ENCODE measurements at places on chromosomes 7 and 10.

DNA sequence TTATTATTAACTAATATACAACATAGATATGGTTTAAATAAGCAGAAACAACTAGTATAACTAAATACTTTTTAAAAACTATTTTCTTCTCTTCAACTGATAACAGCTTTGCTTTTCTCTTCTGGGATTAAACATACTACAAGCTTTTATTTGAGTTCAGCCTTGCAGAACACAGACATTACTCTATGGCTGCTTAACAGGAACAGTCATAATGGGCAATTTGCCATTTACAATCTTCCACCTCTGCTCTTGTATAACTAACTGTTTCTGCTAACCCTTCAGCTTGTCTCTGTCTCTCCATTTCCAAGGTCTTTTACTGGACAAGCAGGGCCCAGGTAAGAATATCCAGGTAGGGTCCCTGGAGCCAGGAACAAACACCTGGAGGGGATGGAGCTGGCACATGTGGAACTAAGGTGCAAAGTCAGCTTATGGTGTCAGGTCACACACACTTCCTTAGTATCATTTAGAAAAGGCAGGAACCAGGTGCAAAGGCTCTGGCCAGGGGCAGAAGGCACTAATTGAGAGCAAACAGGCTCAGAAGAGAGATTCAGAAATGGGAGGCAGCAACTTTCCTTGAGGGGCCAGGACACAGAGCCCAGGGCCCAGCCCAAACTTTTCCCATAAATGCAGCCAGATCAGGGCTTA lies 93.1 kb downstream of the STRA8 start:
- DNase-seq = no peak

DNA sequence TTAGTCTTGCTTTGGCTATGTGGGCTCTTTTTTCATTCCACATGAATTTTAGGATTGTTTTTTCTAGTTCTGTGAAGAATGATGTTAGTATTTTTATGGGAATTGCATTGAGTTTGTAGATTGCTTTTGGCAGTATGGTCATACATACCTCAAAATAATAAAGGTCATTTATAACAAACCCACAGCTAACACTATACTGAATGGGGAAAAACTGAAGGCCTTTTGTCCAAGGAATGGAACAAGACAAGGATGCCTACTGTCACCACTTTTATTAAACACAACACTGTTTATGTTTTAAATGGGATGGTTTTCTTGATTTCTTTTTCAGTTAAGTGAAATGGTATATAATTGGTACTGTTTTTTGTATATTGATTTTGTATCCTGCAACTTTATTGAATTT lies 84.3 kb downstream of the CCDC7 start:
- DNase-seq = no peak

DNA sequence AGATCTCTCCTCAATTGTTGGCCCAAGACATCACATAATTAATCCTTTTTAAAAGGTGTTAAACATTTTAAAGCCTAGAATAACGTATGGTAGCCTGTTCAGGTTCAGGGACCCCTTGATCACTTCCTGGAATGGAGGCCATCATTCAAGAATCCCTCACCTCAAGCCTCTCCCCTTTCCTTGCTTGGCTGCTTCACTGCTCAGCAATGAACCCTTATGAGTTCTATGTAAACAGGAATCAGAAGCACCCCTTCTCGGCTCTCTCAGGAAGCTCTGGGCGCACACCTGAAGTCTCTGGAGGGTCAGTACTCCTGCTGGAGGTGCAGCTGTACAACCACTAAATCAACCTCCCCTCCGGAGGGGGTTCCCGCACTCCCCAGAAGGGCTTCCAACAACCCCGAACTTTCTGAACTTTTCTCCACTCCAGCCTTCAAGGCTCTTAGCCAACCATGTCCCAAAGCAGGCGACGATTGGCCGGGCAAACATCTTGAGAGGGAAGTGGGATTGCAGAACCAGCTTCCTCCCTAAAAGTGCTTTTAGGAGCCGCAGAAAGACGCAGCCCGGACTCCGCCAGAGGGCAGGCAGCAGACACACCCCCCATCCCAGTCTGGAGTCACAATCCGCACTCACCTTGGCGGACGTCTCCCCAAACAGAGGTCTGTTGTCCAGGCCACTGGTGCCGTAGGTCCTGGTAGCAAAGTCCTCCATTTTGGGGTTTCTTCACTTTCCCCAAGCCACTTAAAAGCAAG lies 562 bp downstream of the TMEM243 start:
- peak; percentile 12 for DNase-seq

GRCh38 chr7:31338706-31339105 lies 1.8 kb downstream of the NEUROD6 start:
- no peak for DNase-seq

DNA sequence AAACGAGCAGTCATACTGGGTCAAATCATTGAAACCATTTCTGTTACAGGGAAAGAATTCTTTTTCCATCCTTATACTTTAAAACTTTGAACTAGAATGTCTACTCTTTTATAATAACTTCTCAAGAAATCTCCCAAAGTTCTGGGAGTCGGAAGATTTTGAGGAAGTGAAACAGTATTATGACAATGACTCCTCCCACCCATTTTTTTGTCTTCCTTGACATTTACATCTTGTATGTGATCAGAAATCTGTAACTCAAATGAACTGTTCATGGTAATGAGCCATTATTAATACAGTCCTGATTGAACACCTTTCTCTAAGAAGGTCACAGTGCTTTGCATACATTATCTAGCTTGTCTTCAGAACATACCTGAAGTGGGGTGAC lies 227.4 kb downstream of the CELF2 start:
- DNase-seq = no peak

DNA sequence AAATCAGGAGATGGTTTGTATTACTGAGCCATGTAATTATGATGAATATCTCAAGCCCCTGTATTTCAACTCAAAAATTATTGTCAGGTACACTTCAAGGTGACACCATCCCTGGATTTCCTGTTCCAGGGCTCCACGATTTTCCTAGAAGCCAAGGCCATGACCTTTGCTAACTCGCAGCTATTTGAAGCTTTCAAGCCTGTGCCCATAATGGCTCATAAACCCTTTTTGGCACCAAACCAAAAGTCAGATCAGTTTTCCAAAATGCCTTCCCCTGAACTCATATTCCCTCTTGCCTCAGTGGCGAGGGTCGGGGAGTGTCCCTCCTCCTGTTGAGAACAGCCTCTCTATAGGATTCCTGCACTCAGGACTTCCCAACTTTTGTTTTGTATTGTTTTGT lies 70.8 kb downstream of the HIP1 start:
- DNase-seq = no peak

DNA sequence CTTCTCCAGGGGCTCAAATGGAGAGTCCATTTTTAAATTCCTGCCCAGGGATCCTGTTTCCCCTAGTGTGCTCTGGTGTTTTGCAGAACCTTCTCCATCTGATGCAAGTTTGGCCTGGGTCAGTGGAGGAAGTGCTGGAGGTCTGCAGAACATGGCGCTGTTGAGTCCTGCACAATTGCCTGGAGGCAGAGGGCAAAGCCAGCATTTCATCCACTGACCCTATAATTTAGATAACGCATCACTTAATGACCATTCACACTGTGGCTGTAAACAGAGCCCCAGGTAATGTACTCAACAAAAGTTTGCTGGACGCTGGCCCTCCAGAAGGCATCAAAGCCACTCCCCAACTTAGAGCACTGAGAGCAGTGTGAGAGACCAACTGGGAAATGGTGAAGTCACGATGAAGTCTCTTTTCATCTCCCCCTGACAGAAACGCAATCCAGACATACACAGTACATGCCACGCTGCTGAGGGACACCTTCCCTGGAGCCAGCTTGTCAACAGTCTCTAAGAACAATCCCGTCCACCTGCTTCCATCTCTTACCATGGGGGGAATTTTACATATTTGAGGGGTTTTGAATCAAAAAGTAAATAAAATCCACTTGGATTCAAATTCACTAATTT lies 13.4 kb downstream of the C10orf71 start:
- no peak for DNase-seq

- no peak for DNase-seq
These were observed 395.4 kb upstream of the NFE2L3 start for GRCh38 chr7:25756601-25757000.

- DNase-seq = no peak
These were observed 113.3 kb upstream of the CREB5 start for GRCh38 chr7:28298870-28299518.

DNA sequence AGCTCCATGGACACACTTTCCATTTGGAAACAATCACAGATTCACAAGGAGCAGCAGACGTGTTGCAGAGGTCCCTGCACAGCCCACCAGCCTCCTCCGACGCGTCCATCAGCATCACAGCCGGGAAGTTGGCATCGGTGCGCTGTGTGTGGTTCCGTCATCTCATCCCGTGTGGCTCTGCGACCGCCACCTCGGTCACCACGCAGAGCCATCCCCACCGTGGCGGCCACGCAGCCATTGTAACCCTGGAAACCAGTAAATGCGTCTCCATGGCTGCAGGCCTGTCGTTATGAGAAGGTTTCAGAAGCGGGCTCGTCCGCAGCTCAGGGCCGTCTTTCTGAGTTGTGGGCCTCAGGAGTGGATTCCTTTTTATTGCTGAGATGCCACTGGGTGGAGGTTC lies 36.0 kb downstream of the FOXK1 start:
- DNase-seq = no peak

DNA sequence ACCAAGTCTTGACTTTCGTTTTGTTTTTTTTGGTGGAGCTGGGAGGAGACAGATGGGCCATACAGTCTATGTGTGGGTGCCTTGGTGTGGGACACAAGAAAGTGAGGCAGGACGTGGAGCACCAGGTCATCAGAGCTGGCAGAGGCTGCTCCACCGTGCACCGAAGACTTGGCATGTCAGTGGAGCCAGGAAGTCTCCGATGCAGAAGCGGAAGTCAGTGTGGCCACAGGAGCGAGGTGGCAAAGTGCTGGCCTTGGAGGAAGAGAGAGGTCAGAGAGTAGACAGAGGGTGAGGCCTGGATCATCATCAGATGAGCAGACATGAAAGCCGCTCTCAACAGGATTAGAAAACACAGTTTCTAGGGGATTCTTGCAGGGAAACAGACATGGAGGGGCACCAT lies 116.8 kb downstream of the MGMT start:
- no peak for DNase-seq

DNA sequence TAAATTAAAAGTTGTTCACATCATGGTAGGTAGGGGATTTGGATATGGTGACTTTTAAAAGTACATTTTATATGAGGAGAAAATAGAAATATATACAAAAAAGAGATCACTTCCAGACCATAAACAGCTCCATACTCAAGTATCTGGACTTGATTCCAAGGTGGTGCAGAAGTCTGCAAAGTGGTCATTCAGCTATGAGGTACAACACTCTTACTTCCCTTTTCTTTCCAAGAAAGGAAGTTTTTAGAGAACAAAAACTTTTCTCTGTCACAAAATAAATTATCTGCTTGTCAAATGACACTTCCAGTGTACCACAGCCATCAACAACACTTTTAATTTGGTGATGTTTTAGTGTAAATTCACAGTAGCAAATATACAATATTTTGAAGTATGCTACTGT lies 1013.5 kb downstream of the GATA3 start:
- no peak for DNase-seq

- no peak for DNase-seq
These were observed 727.3 kb downstream of the AUTS2 start for GRCh38 chr7:70325509-70326101.

- no peak for DNase-seq
These were observed 667 bp upstream of the TMEM120A start for GRCh38 chr7:75995052-75995471.

DNA sequence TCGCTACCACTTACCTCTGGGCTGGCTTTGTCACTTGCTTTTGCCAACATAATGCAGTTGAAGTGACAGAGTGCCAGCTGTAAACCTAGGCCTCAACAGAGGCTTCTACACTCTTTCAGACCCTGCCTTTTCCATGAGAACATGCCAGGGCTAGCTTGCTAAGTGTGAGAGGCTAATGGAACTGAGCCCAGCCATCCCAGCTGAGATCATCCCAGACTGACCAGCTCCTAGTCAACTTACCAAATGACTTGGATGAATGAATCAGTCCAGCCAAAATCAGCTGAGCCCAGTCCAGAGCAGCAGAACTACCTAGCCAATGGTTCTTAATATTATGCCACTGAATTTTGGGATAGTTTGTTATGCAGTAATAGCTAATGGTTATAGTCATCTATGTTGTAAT lies 34.7 kb upstream of the MKLN1 start:
- DNase-seq = no peak

DNA sequence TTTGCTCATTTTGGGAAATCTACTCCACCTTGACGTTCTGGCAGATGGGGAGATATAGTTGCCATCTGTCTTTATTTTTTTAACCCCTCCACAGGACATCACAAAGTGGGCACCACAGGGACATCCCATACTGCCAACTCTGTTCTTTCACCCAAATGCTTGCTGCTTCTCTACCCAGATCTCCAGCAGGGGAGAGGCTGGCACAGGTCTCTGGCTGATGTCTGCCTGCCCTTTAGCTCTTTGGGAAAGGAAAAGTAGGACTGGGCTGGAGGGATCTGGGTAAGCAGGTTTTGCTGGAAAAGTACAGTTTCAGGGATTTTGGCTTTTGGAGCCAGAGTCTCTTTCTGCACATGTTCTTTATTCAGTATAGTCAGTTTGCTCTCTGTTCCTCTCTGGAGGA lies 156.7 kb downstream of the ANLN start:
- no peak for DNase-seq

GRCh38 chr7:95276114-95276513 lies 48.2 kb downstream of the PON1 start:
- no peak for DNase-seq

- DNase-seq = no peak
These were observed 147.9 kb downstream of the PLXNA4 start for GRCh38 chr7:132428247-132428919.

DNA sequence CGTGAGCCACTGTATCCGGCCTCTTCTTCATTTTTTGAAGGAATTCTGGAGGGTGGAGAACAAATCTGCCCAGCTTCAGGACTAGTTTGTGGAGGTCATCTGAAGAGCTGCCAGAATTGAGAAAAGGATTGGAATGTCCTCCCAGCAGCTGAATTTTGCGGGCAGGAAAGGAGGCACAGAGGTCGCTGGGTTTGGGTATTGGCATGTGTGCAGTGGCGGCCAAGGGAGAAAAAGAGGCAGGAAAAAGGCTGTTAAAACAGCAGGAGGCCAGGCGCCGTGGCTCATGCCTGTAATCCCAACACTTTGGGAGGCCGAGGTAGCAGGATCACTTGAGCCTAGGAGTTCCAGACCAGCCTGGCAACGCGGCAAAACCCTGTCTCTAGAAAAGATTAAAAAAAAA lies 80.4 kb downstream of the HIP1 start:
- no peak for DNase-seq

DNA sequence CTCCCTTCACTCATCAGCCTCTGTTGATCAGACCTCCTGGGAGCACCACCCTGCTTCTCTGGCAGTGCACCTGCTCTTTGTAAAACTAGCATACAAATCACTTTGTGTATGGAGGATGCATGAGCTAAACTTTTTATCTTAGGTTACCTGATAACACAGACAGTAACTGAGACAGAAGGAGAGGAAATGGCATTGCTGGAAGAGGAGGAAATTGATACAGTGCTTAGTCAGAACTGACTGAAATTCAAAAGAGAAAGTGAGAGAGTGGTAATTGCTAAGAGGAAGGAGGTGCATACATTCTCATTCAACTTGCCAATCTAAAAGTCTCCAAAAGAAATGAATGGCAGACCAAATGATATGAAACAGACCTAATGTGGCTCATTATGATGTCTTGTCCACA lies 1120.7 kb downstream of the GATA3 start:
- DNase-seq = no peak

- DNase-seq = no peak
These were observed 59.5 kb upstream of the C1QL3 start for GRCh38 chr10:16581202-16581601.
